ENCODE measurements at places on chromosomes 3 and 15. TPM values are rescaled to one million over a fixed set of nuclear protein-coding genes. Genes with fewer than 3 reads are reported as not detected.

DNA sequence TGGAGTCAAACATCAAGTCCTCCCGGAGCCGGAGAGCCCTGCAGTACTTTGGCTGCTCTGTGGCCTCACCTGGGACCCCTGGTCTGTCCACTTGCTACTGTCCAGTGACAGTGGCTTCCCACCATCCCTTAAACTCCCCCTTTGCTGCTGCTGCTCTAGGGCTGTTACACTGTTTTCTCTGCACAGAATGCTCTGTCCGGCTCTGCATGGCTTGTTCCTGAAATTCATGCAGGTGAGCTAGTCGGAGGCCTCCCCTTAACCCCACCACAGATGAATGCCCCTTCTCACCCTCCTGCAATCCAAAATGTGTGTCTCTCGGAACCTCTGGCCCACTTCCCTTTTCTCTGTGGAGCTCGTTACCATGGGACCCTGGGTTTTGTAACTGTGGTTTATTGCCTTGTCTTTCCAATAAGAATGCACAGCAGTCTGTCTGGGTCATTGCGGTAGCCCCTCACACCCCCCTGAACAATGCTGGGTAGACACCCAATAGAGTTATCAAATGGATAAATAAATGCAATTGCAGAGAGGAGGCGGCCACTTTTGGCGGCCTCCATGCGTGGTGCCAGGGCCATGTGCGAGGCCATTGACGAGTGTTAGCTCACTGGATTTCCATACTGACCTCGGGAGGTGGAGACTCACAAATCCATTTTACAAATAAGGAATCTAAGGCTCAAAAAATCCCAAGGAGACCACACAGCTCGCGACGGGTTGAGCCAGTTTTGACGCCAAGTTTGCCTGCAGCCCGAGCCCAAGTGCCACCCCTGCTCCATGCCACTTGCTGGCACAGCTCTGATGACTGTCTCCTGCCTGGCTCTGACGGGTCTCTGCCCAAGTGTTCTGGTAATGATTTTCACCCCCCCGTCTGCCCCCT, 48.5 kb downstream of the RGMA start:
- H3K4me1 ChIP-seq, result peaks cover 76% of the 10 kb centered on the region
- peaks cover 16% of the 10 kb centered on the region for H3K36me3 ChIP-seq
- no peaks in the 10 kb centered on the region for H3K27me3 ChIP-seq
- no peak overlapping the region for H3K27ac ChIP-seq

GRCh38 chr3:109265295-109265694, 51.0 kb downstream of the DPPA2 start:
- no peaks in the 10 kb centered on the region for H3K4me1 ChIP-seq
- no peak for DNase-seq
- no peak overlapping the region for H3K27ac ChIP-seq
- H3K36me3 ChIP-seq, result no peaks in the 10 kb centered on the region
- no peak overlapping the region for H3K4me3 ChIP-seq

DNA sequence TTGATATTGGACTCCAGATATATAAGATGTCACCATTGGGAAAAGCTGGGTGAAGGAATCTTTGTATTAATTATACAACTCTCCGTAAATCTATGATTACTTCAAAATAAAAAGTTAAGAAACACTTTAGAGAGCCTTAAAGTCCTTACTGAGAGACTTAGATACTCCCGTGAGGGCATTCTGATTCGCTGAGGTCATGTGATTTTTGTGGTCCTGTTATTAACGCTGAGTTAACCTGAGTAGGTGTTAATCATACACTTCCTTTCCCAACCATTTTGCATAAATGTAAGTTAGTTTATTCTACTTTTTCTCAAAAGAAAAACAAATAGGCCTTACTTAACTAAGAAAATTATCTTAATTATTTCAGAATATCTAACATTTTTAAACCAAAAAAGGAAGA, 67.1 kb upstream of the LMOD3 start:
- H3K36me3 ChIP-seq, result peaks cover 21% of the 10 kb centered on the region
- no peaks in the 10 kb centered on the region for H3K4me1 ChIP-seq
- H3K27ac ChIP-seq, result no peak overlapping the region
- no peak for DNase-seq
- H3K27me3 ChIP-seq, result no peaks in the 10 kb centered on the region

- H3K27ac ChIP-seq, result no peak overlapping the region
- no peak overlapping the region for H3K4me3 ChIP-seq
- H3K36me3 ChIP-seq, result no peaks in the 10 kb centered on the region
- no peaks in the 10 kb centered on the region for H3K27me3 ChIP-seq
- H3K4me1 ChIP-seq, result peaks cover 3% of the 10 kb centered on the region
Observed at GRCh38 chr15:80068578-80068977, 9.1 kb downstream of the ZFAND6 start.

DNA sequence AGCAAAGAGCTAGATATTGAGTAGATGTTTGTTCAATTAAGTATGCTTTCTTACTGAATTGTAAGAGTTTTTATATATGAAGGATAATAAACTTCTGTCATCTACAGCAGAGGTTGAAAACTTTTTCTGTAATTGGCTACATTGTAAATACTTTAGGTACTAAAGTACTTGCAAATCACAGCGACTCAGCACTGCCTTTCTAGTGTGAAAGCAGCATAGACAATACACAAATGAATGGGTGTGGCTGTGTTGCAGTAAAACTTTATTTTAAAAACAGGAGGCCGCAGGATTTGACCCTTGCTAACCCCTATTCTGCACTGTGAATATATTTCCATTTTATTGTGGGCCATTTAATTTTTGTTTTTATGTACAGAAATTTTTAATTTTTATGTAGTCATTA, 104.3 kb upstream of the TMC3 start:
- H3K27ac ChIP-seq, result no peak overlapping the region
- no peak overlapping the region for H3K4me3 ChIP-seq
- H3K4me1 ChIP-seq, result no peaks in the 10 kb centered on the region
- H3K36me3 ChIP-seq, result no peaks in the 10 kb centered on the region

DNA sequence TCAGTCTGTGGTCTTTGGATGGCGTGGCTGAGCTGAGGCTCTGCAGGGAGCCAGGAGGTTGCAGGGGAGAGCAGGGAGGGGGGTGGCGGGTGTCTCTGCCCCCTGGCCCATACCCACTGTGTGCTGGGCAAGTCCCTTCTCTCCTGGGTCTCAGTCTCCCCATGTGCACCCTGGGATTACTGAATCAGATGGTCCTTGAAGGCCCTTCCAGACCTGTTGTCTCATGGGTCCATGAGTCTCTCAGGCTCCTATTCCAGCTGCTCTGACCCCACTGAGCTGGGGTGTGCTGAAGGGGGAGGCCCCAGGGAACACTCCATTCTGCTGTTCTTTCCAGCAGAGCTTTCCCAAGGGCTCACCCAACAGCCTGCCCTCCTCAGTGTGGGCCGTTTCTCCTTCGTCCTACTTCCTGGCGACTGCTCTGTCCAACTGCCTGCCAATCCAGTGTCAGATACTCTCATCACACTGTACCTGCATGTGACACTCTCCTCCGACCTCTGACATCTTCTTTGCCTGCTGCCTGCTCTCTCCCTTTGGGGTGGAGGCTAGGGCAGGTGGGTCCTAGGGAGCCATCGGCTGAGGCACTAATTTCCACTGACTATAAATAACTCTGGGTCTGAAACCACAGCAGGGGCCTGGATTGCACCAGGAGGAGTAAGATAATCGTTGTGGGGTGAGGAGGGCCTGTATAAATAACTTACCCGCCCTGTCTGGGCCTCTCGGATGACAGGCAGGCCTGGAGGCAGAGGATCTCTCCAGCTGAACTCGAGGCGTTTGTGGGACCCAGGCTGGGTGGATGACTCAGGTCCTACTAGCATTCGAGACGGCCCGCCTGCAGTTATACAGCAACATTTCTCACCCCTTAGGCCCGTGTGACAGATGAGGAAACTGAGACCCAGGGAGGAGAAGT, 67.1 kb downstream of the ATP2B2 start:
- no peak overlapping the region for H3K27ac ChIP-seq
- no peak overlapping the region for H3K4me3 ChIP-seq
- no peaks in the 10 kb centered on the region for H3K36me3 ChIP-seq
- H3K27me3 ChIP-seq, result no peaks in the 10 kb centered on the region

GRCh38 chr3:146605106-146605505, at the start of gene PLSCR5:
PLSCR5 (minus strand) TSS chr3:146605346; CDS start chr3:146605212, 134 bp downstream.
- no peaks in the 10 kb centered on the region for H3K36me3 ChIP-seq
- no peak within 1 kb of the TSS for H3K27ac ChIP-seq
- H3K4me1 ChIP-seq, result no peaks in the 10 kb centered on the region
- DNase-seq, result no peak
- H3K4me3 ChIP-seq, result no peak within 1 kb of the TSS

DNA sequence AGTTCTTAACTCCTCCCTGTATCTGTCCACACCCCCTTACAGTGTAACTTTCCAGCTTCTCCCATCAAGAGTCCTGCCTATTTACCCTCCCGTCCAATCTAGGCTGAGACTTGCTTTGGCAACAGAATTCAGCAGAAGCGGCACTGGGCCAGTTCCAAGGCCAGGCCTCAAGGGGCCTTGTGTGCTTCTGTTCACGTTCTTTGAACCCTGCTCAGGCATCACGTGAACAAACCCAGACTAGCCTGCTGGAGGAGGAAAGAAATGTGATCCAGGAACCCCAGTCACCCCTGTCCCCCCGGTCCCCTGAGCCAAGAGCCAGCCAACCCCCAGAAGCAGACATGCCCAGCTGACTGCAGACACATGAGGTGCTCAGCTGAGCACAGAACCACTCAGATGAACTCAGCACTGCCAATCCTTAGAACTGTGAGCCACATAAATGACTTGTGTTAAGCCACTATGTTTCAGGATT, 76.1 kb upstream of the DCLK3 start:
- H3K4me1 ChIP-seq, result no peaks in the 10 kb centered on the region
- no peaks in the 10 kb centered on the region for H3K27me3 ChIP-seq
- peaks cover 82% of the 10 kb centered on the region for H3K36me3 ChIP-seq

DNA sequence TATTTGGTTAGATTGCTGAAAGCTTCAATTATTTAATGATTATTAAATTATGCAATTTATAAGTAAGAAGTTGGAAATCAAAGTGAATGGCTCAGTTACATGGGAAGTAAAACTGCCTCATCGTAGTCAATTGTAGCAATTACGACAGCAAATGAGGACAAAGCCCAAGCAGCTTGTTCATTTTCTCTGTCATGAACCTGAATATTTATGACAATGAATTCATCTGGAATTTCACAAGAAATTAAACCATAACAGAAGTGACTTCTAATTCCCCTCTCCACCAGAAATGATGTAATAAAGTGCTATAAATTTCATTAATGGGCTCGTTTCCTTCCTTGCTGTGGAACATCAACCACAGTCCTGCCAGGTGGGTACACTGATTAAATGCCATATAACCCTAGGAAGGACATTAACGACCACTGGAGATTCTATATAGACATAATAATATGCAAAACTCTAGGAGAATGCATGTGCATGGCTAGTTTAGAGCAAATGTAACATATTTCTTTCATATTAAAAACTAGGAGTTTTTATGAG, 273.8 kb upstream of the DCBLD2 start:
- no peaks in the 10 kb centered on the region for H3K4me1 ChIP-seq
- H3K4me3 ChIP-seq, result no peak overlapping the region
- no peaks in the 10 kb centered on the region for H3K27me3 ChIP-seq

DNA sequence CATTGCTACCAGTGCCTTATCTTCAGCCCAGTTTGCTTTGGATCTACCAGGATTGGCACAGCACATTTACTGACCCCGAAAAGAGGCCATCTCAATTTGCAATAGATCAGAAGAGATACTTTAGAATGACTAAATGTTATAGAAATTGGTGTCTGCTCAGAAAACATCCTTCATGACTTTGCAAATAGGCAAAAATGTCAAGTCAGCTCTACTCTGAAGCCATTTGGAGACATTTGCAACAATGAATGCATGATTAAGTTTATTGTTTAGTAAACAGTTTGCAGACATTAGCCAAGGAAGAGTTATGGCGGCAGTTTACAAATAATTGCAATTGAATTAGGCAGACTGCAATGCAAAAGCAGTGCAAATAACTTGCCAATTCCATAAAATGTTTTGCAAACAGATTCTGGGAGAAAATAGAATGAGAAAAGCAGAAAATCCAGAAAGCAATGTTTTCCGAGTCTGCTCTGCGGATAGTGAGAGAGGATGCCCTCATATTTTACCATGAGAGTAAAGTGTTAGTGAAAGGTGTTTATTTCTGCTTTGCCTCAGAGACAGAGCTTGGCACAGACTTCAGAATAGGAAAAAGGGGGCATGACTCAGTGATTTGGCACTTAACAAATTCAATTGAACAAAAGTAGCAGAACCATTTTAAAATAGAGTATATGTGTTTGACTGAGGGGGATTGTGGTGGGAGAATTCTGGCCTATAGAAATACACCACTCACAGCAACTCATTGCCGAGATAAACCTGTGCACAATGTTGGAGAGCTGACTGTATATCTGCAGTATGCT, 334.9 kb upstream of the NR2F2 start:
- DNase-seq, result no peak
- H3K36me3 ChIP-seq, result no peaks in the 10 kb centered on the region
- H3K27me3 ChIP-seq, result no peaks in the 10 kb centered on the region
- no peak overlapping the region for H3K27ac ChIP-seq

GRCh38 chr15:90836296-90836871, 32.0 kb upstream of the FURIN start:
- no peak overlapping the region for H3K4me3 ChIP-seq
- peaks cover 13% of the 10 kb centered on the region for H3K4me1 ChIP-seq
- DNase-seq, result no peak
- H3K27me3 ChIP-seq, result no peaks in the 10 kb centered on the region

- H3K27ac ChIP-seq, result no peak overlapping the region
- H3K27me3 ChIP-seq, result no peaks in the 10 kb centered on the region
- H3K4me1 ChIP-seq, result no peaks in the 10 kb centered on the region
- DNase-seq, result no peak
Observed at GRCh38 chr15:72936691-72937679, 115.3 kb upstream of the NEO1 start.

GRCh38 chr3:32420126-32421038, 28.7 kb downstream of the CMTM7 start:
- peaks cover 90% of the 10 kb centered on the region for H3K27me3 ChIP-seq
- no peak overlapping the region for H3K4me3 ChIP-seq
- no peak for DNase-seq
- H3K4me1 ChIP-seq, result peaks cover 23% of the 10 kb centered on the region
- H3K36me3 ChIP-seq, result no peaks in the 10 kb centered on the region
- H3K27ac ChIP-seq, result peak overlapping the region; percentile 35

- H3K27me3 ChIP-seq, result no peaks in the 10 kb centered on the region
- no peak overlapping the region for H3K4me3 ChIP-seq
- H3K4me1 ChIP-seq, result peaks cover 8% of the 10 kb centered on the region
- no peak overlapping the region for H3K27ac ChIP-seq
- H3K36me3 ChIP-seq, result no peaks in the 10 kb centered on the region
Observed at GRCh38 chr15:94256511-94256910, 25.1 kb downstream of the MCTP2 start.

GRCh38 chr3:46579756-46580286, 13.7 kb upstream of the LRRC2 start:
- no peaks in the 10 kb centered on the region for H3K4me1 ChIP-seq
- no peaks in the 10 kb centered on the region for H3K36me3 ChIP-seq
- H3K27ac ChIP-seq, result no peak overlapping the region
- no peak overlapping the region for H3K4me3 ChIP-seq
- DNase-seq, result no peak

- H3K27ac ChIP-seq, result no peak overlapping the region
- no peak for DNase-seq
- no peaks in the 10 kb centered on the region for H3K36me3 ChIP-seq
- H3K4me3 ChIP-seq, result no peak overlapping the region
- peaks cover 2% of the 10 kb centered on the region for H3K4me1 ChIP-seq
Observed at GRCh38 chr3:139204728-139205127, 139.1 kb upstream of the MRPS22 start.

ZPLD1 gene
- total RNA-seq, result not detected

IRAK2 gene
- total RNA-seq, result 8.1 TPM

MOBP gene
- not detected for total RNA-seq

LINGO1 gene
- 0.09 TPM for total RNA-seq

OCA2 gene
- total RNA-seq, result 4.0 TPM

RAB7A gene
- total RNA-seq, result 70.7 TPM

ALG3 gene
- total RNA-seq, result 57.7 TPM

TEX55 gene
- not detected for total RNA-seq
